ENCODE measurements at places on chromosomes 4 and X.
A peak's percentile ranks its signal among the peaks of the same experiment; 100 is the strongest.

DNA sequence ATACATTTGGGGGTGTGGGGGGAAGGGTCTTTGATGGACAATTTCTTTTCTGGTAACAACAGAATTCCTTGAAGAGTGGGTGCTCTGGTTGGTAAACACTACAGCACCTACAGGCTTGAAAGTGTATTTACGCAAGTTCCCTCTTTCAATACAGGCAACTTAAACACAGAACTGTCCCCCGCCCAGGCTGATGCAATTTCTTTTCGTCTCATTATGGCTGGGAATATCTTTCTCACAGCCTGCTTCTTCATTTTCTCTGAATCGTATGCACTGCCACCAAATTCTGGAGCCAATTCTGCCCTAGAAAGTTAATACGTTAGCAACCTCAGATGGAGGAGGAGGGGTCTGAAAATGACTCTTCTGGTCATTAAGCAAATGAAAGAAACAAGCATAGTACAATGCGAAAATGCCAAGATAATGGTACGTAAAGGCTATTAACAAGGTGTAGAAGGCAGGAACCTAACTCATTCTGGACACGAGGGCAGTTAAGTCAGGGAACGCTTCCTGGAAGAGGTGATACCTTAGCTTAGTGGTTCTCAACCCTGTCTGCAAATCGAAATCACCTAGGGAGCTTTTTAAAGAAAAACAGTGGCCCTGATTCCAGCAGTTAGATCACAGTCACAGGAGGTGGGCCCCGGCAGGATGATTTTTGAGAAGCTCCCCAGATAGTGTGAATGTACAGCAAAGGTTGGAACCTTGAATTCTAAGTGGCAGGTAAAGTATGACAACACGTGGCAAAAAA lies 1.0 kb downstream of the AGA start:
- DNase-seq = no peak

DNA sequence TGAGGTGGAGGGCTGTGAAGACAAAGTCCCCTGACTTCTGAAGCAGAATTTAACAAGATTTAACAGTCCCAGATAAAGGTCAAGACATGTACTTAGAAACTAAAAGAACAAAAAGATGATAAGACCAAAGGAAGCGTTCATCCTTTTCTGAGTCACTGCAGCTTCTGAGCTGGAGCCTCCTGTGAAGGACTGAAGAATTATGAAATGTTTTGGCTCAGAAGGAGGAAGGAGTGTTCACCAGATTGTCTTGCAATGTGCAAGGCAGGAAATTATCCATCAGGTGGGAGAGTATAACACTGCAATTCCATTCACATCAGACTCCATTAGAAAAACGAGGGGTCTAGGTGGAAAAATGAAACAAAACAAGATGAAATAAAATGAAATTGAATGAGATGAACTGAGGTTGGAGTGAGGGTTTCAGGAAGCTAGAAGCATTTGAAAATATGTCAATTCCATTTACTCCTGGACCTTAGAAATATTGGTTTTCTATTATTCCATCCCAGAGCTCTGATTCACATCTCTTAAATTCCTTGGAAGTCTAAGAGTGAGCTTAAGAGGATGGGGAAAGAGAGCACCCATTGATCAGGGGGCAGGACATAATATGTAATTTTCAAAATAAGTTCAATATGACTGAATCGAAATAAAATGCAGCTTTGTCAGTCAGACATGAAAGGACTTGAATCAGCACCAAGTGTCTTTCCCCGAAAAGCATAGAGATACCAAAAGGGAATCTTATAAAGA lies 186.1 kb upstream of the LNX1 start:
- no peak for DNase-seq

DNA sequence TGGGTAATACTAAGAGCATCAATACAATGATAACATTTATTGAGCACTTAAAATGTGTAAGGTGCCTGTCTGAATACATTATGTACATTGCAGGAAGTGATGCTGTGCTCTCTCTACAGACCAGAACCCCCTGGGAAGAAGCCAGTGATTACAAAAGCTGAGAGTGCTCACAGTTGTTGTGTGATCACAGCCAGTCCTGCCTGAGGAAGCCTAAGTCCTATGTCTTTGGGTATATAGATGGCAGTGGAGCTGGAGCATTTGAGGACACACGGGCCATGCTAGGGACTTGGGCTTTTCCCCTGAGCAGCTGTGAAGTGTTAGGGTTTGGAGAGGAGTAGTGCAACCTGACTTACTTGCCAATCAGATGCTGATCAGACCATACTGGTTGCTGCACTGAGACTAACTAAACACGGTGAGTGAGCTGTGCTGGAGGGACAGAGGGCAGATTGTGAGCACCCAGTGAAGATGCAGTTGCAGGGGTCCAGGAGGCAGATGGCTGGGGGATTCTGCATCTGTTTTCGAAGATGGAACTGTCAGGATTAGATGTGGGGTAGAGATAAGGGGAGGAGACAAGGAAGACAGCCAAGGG lies 60.8 kb upstream of the TBC1D14 start:
- no peak for DNase-seq

DNA sequence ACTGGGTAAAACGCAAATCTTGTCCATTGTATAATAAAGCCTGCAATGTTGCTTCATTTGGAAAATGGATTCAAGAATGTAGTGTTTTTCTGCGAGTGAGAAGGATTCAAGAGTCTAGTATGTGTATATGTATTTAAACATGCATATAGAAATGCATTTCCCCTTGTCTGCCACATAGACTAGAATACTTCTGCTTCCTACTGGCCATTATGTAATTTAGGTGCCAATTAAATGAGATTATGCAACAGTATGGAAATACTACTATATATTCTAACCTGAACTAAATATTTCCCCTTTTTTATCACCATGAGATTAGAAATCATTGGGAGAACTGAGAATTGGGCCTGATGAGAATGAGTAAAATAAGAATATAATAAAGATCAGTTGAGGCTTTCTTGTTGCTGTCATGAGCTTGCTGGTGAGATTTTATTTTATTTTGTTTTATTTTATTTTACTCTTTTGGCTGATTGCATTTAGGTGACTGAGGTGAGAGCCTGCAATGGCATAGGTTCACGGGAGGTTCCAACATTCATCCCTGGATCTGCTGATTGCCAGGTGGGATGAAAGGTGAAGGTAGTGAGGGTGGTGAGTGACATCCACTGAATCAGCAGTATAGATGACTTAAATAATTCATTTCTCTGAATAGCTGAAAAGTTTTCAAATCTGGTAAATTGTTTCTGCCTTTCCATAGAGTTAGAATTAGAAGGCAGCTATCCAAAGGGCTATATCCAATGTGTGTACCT lies 95.6 kb upstream of the SLC4A4 start:
- DNase-seq = no peak

DNA sequence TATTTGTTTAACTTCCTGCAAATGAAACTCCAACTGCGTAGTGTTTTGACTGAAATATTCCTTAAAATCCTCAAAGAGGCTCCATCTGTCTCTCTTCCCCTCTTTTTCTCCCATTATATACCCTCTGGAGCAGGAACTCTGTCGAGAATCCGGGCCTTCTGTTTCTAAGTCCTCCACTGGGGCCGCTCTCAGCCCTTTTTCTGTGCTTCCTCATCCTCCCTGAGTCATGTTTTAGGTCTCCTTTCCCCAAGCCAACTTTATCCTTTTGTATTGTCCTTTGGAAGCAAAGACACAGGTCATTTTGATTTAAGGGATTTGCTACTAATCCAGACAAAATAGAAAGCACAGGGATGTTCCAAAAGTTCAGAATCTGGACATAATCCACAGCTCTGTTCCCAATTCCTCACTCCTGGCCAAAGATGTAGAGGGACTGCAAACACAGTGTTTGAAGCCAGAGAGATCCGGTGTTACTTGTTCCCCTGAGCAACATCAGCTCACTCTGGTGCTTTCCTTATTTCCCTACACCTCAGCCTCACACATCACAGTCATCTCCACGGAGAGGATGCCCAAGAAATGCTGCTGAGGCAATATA lies 131.0 kb upstream of the KLF3 start:
- DNase-seq = no peak

DNA sequence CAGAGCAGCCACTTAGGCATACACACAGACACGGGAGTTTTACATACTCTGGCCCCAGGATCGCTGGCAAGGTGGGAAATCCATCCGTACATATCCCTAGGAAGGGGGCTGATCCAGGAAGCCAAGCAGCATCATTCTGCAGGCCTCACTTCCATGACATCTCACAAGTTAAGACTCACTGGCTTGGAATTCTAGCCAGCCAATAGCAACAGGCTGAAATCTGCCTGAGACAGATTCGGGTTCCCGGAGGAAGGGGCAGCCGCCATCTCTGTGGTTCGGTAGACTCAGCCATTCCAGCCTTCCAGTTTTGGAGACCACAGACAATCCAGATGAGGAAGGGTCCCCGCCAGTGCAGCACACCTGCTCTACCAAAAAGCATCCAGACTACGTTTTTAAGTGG lies 31.3 kb downstream of the SOWAHB start:
- DNase-seq = no peak

- no peak for DNase-seq
Measured at GRCh38 chr4:142778900-142779299, 67.2 kb downstream of the INPP4B start.

DNA sequence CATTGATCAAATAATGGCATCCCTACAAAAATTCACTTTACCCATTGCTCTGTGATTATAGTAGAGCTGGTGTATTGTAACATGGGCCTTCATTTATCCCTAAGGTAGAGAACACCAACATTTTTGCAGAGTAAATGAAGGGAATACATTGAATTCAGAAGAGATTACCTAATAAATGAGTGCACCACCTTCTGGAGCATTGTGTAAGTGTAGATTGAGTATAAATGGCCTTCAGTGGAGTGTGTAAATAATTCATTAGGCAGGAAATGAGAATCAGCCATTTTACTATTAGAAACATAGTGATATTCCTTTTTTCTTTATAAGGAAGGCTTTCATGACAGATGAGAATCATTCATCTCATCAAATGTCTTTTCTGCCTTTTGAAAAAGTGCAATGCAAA lies 155.8 kb downstream of the FAM47B start:
- DNase-seq = no peak

- peak; percentile 69 for DNase-seq
Measured at GRCh38 chrX:153507484-153508178, 9.8 kb upstream of the ATP2B3 start.

DNA sequence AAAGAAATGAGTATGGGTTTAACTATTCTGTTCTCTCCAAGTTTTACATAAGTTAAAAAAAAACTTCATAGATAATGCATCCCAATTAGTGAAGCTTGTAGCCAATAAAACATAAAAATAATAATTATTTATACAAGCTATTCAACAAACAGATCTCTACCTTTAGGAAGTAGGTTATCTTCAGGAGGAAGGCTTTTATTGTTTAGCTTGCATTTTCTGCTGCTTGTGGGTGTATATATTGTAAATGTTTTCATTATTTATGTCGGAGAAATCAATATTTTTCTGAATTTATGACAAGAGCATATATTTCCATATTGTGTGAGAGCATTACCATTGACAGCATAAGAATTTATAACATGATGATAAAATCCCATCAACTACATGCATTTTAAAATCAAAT lies 208.3 kb downstream of the TRAM1L1 start:
- no peak for DNase-seq

- DNase-seq = no peak
Measured at GRCh38 chr4:37549041-37549440, 137.1 kb downstream of the RELL1 start.

DNA sequence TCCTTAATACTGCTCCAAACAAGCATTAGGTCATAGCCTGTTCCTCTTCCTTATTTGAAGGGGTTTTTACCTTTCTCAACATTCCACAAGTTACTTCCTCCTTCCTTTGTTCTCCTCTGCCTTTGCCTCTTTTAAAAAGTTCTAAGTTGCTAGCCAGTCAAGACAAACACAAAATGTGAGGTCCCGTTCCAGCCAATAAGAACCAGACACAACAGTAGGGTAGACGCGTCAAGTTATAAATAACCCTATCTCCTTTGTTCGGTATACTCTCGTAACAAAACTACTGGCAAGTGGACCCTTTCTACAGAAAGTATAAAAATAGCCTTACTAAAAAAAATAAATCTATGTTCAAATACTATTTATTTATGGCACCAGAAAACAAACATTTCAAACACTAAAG lies 6.3 kb upstream of the ACE2 start:
- DNase-seq = no peak

GRCh38 chrX:47497271-47497888 lies 14.4 kb upstream of the ZNF41 start:
- no peak for DNase-seq

DNA sequence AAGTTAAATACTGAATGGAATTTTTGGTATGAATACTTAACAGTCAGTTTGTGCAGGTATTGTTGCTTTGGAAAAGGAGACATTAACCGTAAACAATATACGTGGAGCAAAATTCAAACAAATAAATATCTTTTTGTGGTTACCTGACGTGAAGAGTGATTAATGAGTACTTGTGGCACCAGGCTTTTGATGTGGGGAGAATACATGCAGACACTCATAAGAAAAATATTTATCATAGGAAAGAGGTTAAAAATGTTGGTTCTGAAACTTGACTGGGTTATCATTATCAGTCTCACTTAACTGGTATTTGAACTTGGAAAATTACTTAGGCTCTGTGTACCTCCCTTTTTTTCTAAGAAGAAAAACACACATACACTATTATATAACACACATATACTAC lies 136.4 kb upstream of the NDST4 start:
- no peak for DNase-seq

DNA sequence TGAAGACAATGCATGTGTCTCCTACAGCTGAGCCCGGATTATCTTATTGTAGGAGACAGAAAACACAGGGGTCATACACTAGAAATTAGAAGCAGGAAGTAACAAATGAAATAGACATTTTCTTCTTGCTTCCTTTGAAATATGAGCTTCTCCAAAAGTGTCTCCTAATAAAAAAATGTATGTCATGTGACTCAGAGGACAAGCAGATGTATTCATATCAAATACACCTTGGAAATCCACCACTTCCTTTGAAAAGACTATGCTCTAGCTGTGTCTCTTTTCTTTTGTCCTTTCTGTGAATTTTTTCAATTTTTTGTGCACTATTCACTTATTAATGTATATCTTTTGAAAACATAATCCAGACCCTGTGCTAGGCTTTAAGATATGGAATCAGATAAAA lies 1906.2 kb downstream of the C4orf33 start:
- no peak for DNase-seq

DNA sequence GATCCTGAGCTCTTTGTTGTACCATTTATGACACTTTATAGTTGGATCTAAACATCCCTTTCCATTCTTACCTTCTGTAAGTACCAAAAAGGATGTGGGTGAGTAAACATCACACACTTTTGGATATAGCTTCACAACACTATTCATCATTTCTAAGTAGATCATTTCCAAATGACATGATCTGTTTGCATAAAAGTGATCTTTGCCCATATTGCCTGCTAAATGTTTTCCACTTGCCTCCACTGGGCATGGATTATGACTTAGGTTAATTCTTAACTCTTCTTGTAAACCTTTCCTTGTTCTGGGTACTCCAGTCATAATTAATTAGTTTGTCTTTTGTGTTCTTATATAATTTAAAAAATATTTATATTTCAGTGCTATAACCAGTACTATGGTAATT lies 244.9 kb upstream of the AGA start:
- DNase-seq = no peak
